GM13976 (cell line): ENCODE measurements at places on chromosomes 3 and 15.

GRCh38 chr3:127964053-127964452, 49.0 kb downstream of the KBTBD12 start:
- DNase-seq = no peak

GRCh38 chr15:90869601-90870353, 1.4 kb downstream of the FURIN start:
- no peak for DNase-seq

DNA sequence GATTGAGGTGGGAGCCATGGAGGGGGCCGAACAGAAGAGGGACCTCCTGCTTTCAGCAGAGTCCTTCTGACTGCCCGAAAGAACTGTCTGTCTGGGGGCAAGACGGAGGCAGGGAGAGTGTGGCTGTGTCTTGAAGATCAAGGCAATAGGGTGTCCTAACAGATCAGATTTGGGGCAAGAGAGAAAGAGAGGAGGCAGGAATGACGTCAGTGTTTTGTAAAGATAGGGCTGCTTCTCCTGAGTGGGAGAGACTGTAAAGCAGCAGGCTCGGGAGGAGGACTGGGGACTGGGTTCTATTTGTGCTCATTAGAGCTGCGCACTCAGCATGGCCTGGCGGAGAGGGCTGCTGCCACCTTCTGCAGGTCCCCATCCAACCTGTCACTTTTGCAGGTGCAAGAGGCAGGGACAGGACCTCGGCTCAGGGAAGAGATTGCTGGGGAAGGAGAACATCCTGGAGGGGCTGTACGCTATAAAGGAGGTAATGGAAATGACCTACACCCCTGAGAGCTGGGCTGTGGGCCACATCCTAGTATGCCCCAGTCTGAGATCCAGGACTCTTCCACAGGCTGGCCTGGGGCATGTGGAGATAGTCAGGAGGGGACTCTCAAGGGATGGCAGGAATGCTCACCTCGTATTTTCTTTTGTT, 29.0 kb upstream of the FGD5 start:
- DNase-seq = no peak

DNA sequence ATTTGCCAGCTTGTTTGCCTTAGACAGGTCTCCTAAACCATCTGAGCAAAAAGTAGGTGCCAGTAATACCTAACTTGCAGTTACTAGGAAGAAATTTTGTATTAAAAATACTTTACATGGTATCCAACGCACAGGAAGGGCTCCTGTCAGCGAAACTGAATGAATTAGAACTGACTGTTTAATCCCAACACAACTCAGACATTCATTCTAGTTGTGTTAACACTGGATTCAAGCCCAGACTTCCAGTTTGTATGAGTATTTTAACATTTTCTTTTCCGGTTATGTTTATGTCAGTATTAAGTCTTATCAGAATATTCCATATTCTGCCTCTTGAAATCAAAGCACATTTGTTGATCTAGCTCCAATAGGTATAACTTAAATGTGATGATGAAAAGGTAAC, 82.0 kb upstream of the SOX2 start:
- no peak for DNase-seq

- no peak for DNase-seq
Measured at GRCh38 chr15:26882112-26882511, 15.2 kb downstream of the GABRA5 start.
